ENCODE measurements at places on chromosomes 16 and 17.

GRCh38 chr16:78130950-78131349, 31.5 kb downstream of the WWOX start:
- DNase-seq: no peak

GRCh38 chr16:57498031-57498430, 11.7 kb upstream of the DOK4 start:
- DNase-seq: no peak

- DNase-seq: no peak
Measured at GRCh38 chr17:3977387-3977786, 13.2 kb upstream of the ATP2A3 start.

DNA sequence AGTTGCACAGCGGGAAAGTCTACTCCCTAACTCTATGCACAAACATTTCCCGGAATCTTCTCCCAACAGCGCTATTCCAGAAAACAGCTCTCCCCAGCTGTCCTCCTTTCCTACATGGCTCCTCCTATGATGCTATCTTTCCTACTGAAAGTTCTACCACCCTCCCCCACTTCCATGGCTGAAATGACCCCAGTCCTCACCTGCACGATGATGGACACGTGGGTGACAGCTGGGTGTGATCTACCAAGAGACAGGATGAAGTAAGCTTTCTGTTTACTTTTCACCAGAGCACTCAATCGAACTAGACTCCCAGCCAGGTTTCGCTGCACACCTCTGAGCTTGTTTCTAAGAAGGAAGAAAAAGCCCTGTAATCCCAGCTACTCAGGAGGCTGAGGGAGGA, 10.7 kb downstream of the CTC1 start:
- no peak for DNase-seq

All from NB4 (cell line).